Tibial nerve (tissue), 4 donors: ENCODE measurements at places on chromosomes 2 and 18. TPM values are rescaled to one million over a fixed set of nuclear protein-coding genes. Genes with fewer than 3 reads are reported as not detected.

The CNGA3 gene
- not detected for total RNA-seq

The UGT1A10 gene
- total RNA-seq, result not detected

The FRZB gene
- total RNA-seq, result 3.0 TPM

The IL1R1 gene
- 44.0 TPM for total RNA-seq

The KCNF1 gene
- 0.42 TPM for total RNA-seq

The REG1B gene
- total RNA-seq, result not detected

The DCTN1 gene
- total RNA-seq, result 128 TPM

The CRYGD gene
- total RNA-seq, result not detected

The AFF3 gene
- 24.5 TPM for total RNA-seq

The LCT gene
- total RNA-seq, result not detected

The DDX18 gene
- 37.8 TPM for total RNA-seq

The SIX2 gene
- total RNA-seq, result 1.7 TPM

The CTDSP1 gene
- 164 TPM for total RNA-seq

The CCDC178 gene
- total RNA-seq, result 2.4 TPM

The EFHD1 gene
- total RNA-seq, result 46.7 TPM

The ADGRF3 gene
- total RNA-seq, result not detected

The NRP2 gene
- total RNA-seq, result 196 TPM

The SFT2D3 gene
- total RNA-seq, result 12.3 TPM

The EGR4 gene
- total RNA-seq, result not detected

The RFX8 gene
- 6.9 TPM for total RNA-seq

The SERPINB8 gene
- total RNA-seq, result 29.4 TPM

The RBKS gene
- total RNA-seq, result 8.1 TPM

The RNU2-63P gene
- not detected for total RNA-seq

The IL1RN gene
- not detected for total RNA-seq

The IL36A gene
- not detected for total RNA-seq

The UGT1A8 gene
- total RNA-seq, result not detected

The CDK5R2 gene
- total RNA-seq, result not detected

The IMPACT gene
- 18.6 TPM for total RNA-seq

The ACAA2 gene
- 47.9 TPM for total RNA-seq

The UPP2 gene
- total RNA-seq, result not detected

The CHMP1B gene
- 40.4 TPM for total RNA-seq

The SERPINB10 gene
- not detected for total RNA-seq

The DCDC2C gene
- total RNA-seq, result 3.9 TPM

The CCDC74B gene
- 26.6 TPM for total RNA-seq

The INPP5D gene
- total RNA-seq, result 22.8 TPM

The UGP2 gene
- 109 TPM for total RNA-seq

The RESP18 gene
- total RNA-seq, result not detected

The ZEB2 gene
- total RNA-seq, result 166 TPM

The ABI2 gene
- 40.4 TPM for total RNA-seq

The MAP3K20 gene
- total RNA-seq, result 23.2 TPM

The TP53I3 gene
- 134 TPM for total RNA-seq

The TUBA3E gene
- total RNA-seq, result not detected

The SNORC gene
- total RNA-seq, result 10.9 TPM

The HEATR5B gene
- total RNA-seq, result 26.7 TPM

The ANKRD30BL gene
- not detected for total RNA-seq

The LYPD6 gene
- 10.7 TPM for total RNA-seq

The PCARE gene
- 0.30 TPM for total RNA-seq

The ABHD1 gene
- 0.44 TPM for total RNA-seq

The CFAP53 gene
- total RNA-seq, result 1.6 TPM

The CTIF gene
- 72.2 TPM for total RNA-seq

The ACTG2 gene
- 6.3 TPM for total RNA-seq

The CYTIP gene
- total RNA-seq, result 9.3 TPM

The CNTNAP5 gene
- under 0.01 TPM for total RNA-seq

The RMDN2 gene
- 9.6 TPM for total RNA-seq

The FSHR gene
- not detected for total RNA-seq

The ANAPC1 gene
- 54.8 TPM for total RNA-seq

The PRSS56 gene
- not detected for total RNA-seq

The POTEI gene
- total RNA-seq, result not detected
